ENCODE measurements at places on chromosomes 1 and 21.

- no peak for DNase-seq
These were observed 147.4 kb upstream of the ZRANB2 start for GRCh38 chr1:71228241-71228640.

DNA sequence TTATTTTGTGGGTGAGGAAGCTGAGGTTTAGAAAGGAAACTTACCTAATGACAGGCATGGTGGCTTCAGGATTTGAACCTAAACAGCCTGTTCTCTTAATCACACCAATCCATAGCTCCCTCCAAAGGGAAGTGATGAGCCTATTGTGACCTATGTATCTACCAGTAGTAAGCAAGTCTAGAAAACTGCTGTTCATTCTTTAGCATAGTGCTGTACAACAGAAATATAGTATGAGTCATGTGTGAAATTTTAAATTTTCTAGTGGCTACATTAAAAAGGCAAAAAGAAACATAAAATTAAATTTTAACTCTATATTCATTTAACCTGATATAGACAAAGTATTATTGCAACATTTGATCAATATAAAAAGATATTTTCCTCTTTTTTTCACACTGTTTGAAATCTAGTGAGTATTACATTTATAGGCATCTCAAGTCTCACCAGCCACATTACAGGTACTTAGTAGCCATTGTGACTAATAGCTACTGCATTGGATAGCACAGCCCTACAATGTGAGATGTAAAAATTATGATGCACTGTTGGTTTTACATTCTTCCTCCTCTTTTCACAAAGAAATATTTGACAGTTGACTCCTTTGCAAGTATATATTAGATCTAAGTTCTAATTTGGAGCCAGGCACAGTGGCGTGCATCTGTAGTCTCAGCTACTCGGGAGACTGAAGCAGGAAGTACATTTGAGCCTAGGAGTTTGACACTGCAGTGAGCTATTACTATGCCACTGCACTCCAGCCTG, 16.6 kb downstream of the IPO9 start:
- no peak for DNase-seq

DNA sequence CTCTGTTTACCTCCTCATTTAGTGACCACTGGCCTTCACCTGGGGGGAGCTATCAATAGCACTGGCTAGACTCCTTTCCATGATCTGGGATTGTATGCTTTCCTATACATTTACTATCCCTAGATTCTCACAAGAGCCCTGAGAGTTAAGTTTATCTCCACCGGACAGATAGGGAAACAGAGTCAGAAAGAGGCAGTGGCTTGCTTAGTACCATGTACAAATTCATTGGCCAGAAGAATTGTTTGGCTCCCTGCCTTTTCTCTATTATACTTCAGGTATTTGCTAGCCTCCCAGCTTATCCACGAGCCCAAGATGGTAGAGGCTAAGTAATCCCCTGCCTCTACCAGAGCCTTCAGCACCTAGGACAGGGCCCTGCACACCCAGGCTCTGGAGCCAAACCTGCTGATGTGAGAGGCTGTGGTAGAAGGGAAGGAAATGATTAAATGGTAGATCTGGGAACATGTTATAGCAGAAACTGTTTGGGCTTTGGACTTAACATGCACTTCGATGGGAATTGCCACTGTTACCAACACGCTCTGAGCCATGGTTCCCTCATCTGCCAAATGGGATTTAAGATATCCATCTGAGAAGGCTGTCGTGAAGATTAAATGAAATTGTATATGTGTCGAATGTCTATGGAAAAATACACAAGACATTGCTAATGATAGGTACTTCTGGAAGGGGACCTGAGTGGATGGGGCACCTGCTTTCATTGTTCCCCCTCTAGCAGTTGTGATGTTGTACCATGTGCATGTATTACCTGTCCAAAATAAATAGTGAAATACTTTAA, 3.1 kb upstream of the BLACAT1 start:
- no peak for DNase-seq

GRCh38 chr1:171180670-171181069, 4.4 kb upstream of the FMO2 start:
- DNase-seq = no peak

GRCh38 chr1:201740086-201740541, 88.8 kb upstream of the IPO9 start:
- DNase-seq = no peak

- DNase-seq = no peak
These were observed 356.4 kb upstream of the KAZN start for GRCh38 chr1:14242123-14242522.

DNA sequence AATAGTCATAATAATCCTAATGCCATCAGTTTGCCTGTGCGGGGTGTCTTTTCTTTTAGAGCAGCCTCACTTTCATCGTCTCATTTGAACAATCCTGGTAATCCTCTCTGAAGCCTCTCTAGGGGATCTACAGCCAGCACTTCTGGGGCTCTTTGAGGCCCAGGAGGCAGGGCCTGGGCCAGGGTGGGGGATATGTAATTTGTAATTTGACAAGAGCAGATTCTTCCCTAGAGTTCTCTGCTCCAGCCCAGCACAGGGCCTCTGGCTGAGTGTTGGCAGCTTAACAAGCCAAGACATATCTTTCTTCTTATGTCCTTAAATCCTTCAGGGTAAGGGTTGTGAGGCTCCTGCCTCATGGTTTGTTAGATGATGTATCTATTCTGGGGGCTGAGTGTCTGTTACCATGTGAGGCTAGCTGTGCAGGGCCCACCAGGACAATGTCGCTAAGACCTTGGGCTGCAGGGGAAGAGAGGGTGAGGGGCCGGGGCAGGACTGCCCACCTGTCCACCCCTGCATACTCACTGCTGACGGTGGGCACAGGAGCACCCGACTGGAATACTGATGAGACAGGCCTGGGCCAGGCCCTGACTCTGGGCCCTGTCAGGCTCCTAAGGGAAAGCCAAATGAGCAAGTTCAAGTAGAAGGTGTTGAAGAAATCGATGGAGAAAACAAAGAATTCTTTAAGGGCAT, 45.3 kb upstream of the PARP1 start:
- DNase-seq = no peak

DNA sequence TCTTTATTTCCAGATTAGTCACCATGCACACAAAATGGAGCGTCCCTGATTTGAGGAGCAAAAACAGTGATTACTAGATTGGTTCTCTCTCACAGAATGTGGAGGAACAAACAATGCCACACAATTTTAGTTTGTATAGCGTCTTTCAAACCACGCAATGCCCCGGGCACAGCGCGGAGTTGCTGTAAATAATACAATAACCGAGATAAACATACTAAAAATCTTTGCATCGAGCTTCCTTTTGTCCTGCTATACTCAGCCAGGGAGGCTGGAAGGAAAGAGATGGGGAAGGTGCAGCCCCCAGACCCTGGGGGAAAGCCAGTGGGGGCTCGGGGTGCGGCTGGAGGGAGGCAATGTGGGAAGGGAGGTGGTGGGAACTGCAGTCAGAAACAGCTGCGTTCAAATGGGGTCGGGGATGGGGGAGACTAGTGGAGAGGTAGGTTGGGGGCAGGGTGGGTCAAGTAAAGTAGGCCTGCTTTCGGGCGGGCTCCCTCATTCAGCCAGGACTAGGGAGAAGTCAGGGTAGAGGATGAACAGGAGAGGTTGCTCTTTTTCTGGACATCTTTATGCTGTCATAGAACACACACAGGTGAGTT, 366.3 kb downstream of the RPS6KC1 start:
- no peak for DNase-seq

DNA sequence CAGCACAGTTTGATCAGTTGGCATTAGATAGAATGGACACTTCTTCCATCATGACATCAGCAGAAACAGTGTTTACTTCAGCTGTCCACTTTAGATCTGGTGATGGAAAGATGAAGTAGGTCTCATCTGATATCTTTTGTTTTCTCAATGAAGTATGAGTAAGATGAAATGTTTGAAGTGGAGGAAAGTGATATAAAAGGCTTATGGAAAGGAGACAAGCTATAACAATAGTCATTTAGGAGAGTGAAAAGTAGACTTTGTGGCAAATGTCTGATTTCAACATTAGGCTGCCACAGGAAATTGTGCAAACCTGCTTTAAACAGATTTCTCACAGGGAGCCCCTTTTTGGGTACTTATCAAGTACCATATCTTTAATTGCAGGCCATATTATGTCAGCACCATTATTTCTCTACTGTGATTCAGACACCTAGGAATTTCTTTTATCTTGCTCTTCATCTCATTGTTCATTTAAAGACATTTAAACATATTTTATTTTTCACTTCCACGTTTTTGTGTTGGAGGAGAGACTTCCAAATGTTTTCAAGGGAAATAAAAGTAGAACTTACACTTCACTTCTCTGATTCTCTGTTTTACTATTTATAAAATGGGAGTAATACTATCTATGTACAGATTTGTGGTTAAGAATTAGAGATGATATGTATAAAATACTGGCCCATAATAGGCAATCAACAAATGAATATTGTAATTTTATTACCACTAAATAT, 18.1 kb downstream of the PDC start:
- no peak for DNase-seq

DNA sequence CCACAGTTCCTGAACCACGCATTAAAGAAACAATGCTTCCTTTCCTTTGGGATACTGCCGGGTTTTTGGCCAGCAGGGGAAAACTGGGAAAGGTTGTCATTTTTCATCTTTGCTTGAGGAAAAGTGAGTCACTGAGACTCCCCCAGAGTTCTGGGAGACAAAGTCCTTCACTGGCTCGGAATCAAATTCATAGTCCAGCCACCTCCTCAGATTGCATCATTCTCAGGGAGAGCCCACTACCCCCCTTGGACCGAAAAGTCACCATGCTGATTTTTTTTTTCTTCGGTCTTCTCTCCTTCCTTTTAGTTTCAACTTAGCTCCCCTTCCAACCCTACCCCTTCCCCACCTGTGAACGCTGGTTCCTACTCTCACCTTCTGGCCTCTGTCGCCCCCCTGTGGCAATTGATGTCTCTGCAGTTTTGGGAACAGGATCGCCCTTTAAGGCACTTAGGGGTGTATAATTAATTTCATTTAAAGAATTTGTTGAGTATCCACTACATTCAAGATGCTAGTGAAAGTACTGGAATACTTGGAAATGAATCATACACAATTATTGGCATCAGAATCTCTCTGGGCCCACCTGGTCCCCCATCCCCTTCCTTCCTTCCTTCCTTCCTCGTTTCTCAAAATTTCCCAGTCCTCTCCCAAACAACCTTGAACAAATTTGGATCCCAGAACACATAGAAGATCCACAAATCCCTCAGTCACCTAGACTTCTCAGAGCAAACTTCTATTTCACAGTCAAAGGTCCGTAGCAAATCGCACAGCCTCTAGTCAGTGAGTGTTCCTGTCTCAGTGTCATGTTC, 6.9 kb downstream of the ACKR1 start:
- DNase-seq = no peak

DNA sequence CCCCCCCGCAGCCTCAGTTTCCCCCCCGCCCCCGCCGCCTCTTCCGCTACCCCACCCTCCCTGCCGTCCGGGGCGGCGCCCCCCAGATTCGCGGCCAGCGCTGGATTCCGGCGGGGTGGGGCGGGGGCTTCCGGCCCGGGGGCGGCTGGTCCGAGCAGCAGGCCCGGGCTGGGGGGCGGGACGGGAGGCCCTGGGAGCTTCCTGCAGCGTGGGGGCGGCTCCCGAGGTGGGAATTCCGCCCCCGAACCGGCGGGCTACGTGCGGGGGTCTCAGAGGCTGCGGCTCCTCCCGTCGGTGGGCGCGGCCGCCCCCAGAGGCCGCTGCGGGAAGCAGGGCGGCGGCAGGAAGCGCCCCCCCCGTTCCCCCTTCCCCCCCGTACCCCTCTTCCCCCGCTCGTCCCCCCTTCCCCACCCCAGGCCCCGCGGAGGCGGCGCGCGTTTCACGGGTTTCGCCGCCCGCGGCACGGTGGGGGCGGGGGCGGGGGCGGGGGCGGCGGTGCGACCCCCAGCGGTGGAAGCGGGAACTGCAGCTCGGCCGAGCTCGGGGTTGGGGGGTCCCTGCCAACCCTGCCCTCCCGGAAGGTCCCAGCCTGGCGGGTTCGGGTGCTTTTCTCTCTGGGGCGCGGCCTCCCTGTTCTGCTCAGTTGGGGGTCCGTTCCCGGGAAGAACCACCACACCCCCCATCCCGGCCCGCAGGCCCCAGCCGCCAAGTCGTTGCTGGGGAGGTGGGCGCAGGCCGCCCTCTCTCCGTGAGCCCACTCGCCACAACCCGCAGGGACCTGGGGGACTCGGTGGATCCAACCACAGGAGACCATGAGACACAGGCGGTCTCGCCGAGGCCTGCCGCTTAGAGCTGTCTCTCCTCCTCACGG, 76.3 kb downstream of the MORN1 start:
- no peak for DNase-seq

All from BJ (cell line).